ENCODE measurements at places on chromosomes 7 and 10. TPM values are rescaled to one million over a fixed set of nuclear protein-coding genes. Genes with fewer than 3 reads are reported as not detected.

- peaks cover 6% of the 10 kb centered on the region for H3K36me3 ChIP-seq
- no peak overlapping the region for H3K27ac ChIP-seq
- H3K27me3 ChIP-seq: no peaks in the 10 kb centered on the region
- DNase-seq: no peak
- peaks cover 8% of the 10 kb centered on the region for H3K4me1 ChIP-seq
These were observed 373 bp downstream of the DHX32 start for GRCh38 chr10:125880719-125881118.

- no peaks in the 10 kb centered on the region for H3K36me3 ChIP-seq
- H3K4me1 ChIP-seq: peaks cover 14% of the 10 kb centered on the region
- peak; percentile 84 for DNase-seq
- no peak overlapping the region for H3K4me3 ChIP-seq
- peak overlapping the region; percentile 49 for H3K27ac ChIP-seq
- no peaks in the 10 kb centered on the region for H3K27me3 ChIP-seq
These were observed 19.4 kb downstream of the MAGI2 start for GRCh38 chr7:79434098-79434497.

GRCh38 chr10:110344622-110345021 is 39.9 kb upstream of the SMNDC1 start:
- H3K4me1 ChIP-seq: peaks cover under 1% of the 10 kb centered on the region
- no peak overlapping the region for H3K27ac ChIP-seq
- no peaks in the 10 kb centered on the region for H3K36me3 ChIP-seq
- H3K4me3 ChIP-seq: no peak overlapping the region

DNA sequence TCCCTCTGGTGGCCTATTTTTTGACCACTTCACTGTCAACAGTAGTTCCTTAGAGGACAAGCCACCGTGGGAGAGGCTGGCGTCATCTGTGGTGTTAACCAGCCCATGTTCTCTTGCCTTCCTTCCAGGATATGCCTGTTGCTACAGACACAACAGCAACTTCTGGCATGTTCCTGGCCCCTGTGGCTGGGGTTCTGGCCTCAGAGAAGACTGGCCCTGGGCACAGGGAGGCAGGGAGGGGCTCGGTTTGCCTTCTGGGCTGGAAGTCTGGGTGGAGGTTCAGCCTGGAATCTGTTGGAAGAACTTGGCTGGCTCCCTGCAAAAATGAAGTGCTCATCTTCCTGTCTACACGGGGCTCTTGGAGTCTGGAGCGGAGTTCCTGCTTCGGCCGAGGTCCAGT is 25.7 kb downstream of the GOLGA7B start:
- no peaks in the 10 kb centered on the region for H3K4me1 ChIP-seq
- H3K4me3 ChIP-seq: no peak overlapping the region
- H3K27me3 ChIP-seq: peaks cover 29% of the 10 kb centered on the region
- H3K36me3 ChIP-seq: no peaks in the 10 kb centered on the region

GRCh38 chr7:152968514-152968913 is 209.0 kb downstream of the ACTR3B start:
- H3K27ac ChIP-seq: no peak overlapping the region
- H3K36me3 ChIP-seq: no peaks in the 10 kb centered on the region
- no peaks in the 10 kb centered on the region for H3K4me1 ChIP-seq
- no peak overlapping the region for H3K4me3 ChIP-seq

- peaks cover 20% of the 10 kb centered on the region for H3K36me3 ChIP-seq
- H3K27ac ChIP-seq: peak overlapping the region; percentile 80
- H3K4me3 ChIP-seq: no peak overlapping the region
- no peaks in the 10 kb centered on the region for H3K27me3 ChIP-seq
These were observed 15.1 kb downstream of the BCAP29 start for GRCh38 chr7:107594961-107595737.

- H3K36me3 ChIP-seq: no peaks in the 10 kb centered on the region
- no peak for DNase-seq
- H3K4me3 ChIP-seq: no peak overlapping the region
- H3K27me3 ChIP-seq: no peaks in the 10 kb centered on the region
- H3K27ac ChIP-seq: no peak overlapping the region
These were observed 22.4 kb downstream of the USP6NL start for GRCh38 chr10:11588873-11589574.

GRCh38 chr7:150400788-150401423 is 21.8 kb downstream of the ZNF775 start:
- no peaks in the 10 kb centered on the region for H3K36me3 ChIP-seq
- no peak for DNase-seq
- H3K4me1 ChIP-seq: peaks cover 24% of the 10 kb centered on the region
- H3K4me3 ChIP-seq: no peak overlapping the region
- H3K27ac ChIP-seq: no peak overlapping the region

DNA sequence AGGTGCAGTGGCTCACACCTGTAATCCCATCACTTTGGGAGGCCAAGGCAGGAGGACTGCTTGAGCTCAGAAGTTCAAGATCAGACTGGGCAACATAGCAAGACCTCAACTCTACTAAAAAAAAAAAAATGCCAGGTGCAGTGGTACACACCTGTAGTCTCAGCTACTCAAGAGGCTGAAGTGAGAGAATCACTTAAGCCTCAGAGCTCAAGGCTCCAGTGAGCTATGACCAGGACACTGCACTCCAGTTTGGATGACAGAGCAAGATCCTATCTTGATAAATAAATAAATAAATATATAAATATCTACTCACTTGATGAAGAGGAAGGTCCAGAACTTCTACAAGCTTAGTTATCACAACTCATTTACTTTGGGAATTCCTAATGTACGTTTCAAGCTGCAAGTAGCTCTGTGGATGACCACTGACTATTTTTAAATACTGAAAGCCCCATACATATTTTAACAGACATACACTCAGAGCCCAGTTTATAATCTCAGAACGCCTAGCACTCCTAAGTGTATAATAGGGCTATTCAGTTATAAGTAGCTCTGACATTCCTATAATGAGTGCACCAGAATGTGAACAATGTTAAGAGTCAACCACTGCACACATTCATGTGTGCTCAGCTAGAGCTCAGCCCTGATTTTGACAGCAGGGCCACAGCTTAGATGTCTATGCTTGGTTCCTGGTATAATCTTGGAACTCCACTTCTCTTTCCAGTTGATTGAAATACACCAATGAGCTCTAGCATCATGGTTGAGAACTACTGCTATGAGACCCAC is 119.1 kb downstream of the CUBN start:
- H3K4me1 ChIP-seq: peaks cover 16% of the 10 kb centered on the region
- no peak overlapping the region for H3K27ac ChIP-seq
- H3K4me3 ChIP-seq: no peak overlapping the region
- H3K27me3 ChIP-seq: no peaks in the 10 kb centered on the region
- no peaks in the 10 kb centered on the region for H3K36me3 ChIP-seq

GRCh38 chr10:34075254-34075926 is 739.7 kb downstream of the PARD3 start:
- H3K27ac ChIP-seq: no peak overlapping the region
- H3K27me3 ChIP-seq: peaks cover 3% of the 10 kb centered on the region
- no peak for DNase-seq
- H3K36me3 ChIP-seq: no peaks in the 10 kb centered on the region
- H3K4me1 ChIP-seq: peaks cover 9% of the 10 kb centered on the region

The TMEM140 gene
- total RNA-seq: 13.8 TPM

The GPNMB gene
- total RNA-seq: 380 TPM

The ENTPD1 gene
- total RNA-seq: 10.6 TPM

The NANOS1 gene
- 1.1 TPM for total RNA-seq

The TRIM56 gene
- total RNA-seq: 13.8 TPM

The CALCR gene
- not detected for total RNA-seq

Measured in osteoblast (primary cell).